Neural progenitor cell (in vitro differentiated cells): ENCODE measurements at places on chromosomes 13 and 19. TPM values are rescaled to one million over a fixed set of nuclear protein-coding genes. Genes with fewer than 3 reads are reported as not detected.

GRCh38 chr13:99220199-99220935 lies 19.7 kb downstream of the UBAC2 start:
- no peak for DNase-seq

DNA sequence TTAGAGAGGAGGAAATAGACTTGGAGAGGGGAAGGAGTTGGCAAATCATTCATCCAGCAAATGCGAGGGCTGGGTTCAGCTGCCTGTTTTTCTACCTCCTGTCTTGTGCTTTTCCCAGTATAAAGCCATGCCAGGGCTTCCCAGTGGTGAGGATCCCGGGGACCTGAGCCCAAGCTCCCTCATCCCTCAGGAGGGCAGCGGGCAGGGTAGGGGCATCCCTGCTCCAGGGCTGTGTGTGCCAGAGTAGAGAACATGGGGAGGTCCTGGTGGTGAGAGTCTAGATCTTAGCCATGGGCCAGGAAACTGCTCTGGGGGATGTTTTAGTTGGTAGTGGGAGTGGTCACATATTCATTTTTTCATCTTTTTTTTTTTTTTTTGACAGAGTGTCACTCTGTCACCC lies 43.6 kb downstream of the GPR12 start:
- no peak for DNase-seq

GRCh38 chr13:112973577-112973951 lies 4.5 kb downstream of the MCF2L start:
- no peak for DNase-seq

DNA sequence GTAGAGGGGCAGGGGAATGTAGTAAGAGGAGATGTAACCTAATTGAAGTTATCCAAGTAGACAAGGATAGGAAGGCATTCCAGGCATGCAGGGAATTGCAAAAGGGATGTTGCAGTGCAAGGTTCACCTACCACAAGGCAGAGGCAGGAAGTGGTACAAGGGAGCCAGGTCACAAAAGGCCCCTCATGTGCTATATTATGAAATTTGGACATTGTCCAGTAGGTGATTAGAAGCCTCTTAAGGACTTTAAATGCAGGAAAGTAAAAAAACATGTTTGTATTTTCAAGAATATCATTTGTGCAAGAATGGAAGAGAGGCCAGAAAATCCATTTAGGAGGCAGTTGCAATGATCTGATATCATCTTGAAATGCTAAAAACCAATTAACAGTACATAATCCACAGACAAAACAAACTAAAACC lies 111.4 kb downstream of the FRY start:
- peak; percentile 50 for DNase-seq

CD22 gene
- 0.62 TPM in 1 of 2 replicates, not detected in the other for total RNA-seq

SLC17A7 gene
- total RNA-seq = 1.4 TPM in 2 replicates

GRCh38 chr13:114038900-114039299 lies 65.0 kb upstream of the C13orf46 start:
- no peak for DNase-seq

DNA sequence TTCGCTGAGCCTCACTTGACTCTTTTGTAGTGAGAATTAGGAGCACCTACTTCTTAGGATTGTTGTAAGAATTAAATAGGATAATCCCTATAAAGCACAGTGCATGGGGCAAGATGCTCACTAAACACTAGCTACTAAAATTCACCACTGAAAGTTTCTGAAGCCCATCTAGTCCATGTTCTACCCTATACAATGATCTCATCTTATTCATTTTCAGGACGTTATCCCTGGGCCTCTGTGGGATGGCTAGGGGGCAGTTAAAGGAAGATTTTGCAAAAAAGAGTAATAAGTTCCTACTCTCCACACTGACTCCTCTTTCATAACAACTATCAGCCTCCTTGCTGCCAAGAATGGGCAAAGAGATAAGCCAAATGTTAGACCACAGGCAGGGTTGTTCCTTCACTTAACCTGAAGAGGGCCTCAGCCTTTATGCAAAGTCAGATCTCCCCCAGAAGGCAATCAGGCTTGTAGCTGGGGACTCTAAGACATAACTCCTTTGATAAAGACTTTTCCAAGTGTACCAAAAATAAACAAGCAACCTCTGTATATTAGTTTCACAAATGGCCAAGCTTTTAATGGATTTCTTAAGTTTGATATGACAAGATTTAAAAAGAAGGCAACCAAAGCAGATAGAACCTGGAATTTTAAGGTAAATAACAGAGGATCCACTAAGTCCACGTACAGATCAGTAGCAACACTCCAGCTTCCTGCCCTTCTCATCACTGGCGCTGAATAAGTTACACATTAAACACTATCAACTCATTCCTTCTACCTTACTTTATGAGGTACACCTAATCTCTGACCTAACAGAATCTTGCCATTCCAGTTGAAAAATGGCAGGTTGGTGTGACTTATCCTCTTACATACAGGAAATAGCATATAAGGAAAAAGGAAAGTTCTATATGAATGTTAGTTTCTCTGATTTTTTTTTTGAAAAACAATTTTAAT lies 44.4 kb downstream of the ELF1 start:
- peak; percentile 66 for DNase-seq

- peak; percentile 41 for DNase-seq
Measured at GRCh38 chr19:7395360-7396066, 46.8 kb downstream of the ARHGEF18 start.

- no peak for DNase-seq
Measured at GRCh38 chr19:56383826-56384605, 9.3 kb downstream of the ZNF582 start.

GRCh38 chr13:25922376-25922775 lies 129.4 kb downstream of the SHISA2 start:
- DNase-seq = no peak

- DNase-seq = no peak
Measured at GRCh38 chr13:43441899-43442499, 344.8 kb downstream of the ENOX1 start.

SLC46A3 gene
- total RNA-seq = 0.06 TPM in 1 of 2 replicates, not detected in the other

GPALPP1 gene
- total RNA-seq = 47.5 and 70.7 TPM in 2 replicates

CCDC169 gene
- 5.0 and 6.3 TPM in 2 replicates for total RNA-seq

PRDX2 gene
- total RNA-seq = 463 and 727 TPM in 2 replicates

DNA sequence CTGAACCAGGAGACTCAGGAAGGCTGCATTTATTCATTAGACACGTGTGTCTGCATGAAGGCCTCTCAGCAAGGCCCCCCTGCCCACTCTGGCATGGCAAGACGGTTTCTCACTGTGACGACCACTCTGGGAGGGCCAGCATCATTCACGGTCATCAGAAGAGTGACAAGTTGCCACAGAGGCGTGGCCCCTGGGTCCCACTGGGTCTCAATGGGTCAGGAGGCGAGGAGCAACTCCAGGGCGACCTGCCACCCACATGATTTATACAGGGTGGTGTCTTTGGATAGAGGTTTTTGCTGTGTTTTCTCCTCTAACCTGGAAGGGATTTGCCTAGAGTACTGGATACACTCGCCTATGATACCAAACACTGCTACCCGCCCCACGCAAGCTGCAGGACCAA lies 60.7 kb downstream of the KLF2 start:
- no peak for DNase-seq

DNA sequence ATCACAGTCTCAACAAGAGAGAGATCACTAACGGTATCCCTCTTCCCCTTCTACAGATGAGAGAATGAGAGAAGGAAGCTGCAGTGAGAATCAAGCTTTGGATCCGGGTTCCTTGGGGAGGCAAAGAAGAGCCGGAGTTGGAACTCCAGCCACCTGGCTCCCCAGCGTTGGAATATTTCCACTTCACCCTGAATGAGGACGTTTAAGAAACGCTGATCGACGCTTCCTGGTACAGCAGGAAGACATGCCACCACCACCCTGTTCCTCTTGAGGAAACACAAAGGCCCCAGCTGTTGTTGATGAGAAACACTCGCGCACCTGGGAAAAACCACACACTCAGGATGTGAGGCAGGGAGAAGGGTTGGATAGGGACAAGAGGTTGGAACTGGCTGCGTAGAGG lies 11.3 kb upstream of the CACNG8 start:
- no peak for DNase-seq

DNA sequence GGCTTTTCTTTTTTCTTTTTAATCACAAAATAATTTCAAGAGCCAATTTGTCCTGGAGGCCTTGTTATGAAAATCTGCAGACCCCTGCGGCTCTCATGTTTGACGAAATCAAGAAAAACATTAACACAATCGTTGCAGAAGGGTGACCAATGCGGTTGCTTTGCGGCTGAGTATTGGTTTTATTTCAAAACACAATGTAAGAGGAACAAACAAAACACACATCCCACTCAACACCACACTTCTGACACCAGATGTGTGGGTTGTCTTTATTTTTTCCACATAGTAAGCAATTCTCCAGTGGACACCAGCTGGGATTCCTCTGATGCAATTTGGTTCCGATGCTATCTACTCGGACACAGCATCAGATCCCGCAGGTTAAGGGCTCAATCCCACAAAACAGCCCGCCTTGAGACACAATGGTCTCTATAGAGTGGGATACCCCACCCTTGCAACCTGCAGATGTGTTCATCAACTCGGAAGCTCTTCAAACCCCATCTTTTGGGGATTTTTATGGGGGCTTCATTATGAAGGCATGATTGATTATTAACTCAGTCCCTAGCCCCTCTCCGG lies 21.9 kb upstream of the CCDC124 start:
- DNase-seq = no peak

- DNase-seq = no peak
Measured at GRCh38 chr19:19538785-19539166, 711 bp downstream of the CILP2 start.

DNA sequence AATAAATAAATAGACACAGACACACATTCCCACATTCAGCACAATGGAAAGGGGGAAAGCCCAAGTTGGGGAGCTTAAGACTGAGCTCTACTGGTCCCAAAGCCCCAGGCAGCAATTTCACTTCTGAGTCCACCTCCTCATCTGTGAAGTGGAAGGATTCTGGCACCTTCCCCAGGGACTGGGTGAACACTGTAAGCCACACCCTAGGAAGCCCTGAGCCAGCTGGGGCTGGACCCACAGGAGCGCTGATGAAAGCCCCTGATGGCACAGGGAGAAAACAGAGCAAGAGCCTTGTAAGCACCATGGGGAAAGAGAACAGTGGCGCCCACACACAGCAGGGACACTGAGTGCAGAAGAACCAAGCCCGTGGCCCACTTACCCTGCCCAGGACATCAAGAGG lies 37.8 kb downstream of the EPS15L1 start:
- no peak for DNase-seq

DNA sequence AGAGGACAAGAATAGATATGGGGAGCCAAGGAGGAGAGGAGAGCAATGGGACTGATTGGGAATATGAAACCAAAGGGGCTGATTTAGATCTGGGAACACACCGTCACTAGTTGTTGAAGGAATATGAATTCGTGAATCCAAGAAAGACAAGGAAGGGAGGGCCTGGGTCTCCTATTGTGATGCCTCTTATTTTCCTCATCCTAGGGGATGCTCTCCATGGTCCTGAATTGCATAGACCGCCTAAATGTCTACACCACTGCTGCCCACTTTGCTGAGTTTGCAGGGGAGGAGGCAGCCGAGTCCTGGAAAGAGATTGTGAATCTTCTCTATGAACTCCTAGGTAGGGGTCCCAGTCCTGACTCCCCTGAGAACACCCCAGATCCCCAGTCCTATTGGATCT lies 21.5 kb downstream of the RYR1 start:
- peak; percentile 83 for DNase-seq

DNA sequence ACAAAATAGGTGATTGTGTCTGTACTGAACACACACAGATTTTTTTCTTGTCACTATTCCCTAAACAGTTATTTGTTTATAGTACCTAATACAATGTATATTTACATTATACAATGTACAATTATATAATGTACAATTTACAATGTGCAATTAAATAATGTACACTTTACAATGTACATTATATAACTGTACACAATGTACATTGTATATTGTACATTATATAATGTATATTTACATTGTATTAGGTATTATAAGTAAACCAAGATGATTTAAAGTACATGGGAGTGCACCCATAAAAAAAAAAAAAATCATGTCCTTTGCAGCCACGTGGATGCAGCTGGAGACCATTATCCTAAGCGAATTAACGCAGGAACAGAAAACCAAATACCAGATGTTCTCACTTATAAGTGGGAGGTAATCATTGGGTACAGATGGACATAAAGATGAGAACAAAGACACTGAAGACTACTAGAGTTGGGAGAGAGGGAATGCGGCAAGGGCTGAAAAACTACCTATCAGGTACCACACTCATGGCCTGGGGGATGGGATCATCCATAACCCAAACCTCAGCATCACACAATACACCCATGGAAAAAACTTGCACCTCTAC lies 68.1 kb downstream of the ABCC4 start:
- no peak for DNase-seq

- no peak for DNase-seq
Measured at GRCh38 chr19:37990362-37990761, 83.4 kb downstream of the SIPA1L3 start.

- DNase-seq = no peak
Measured at GRCh38 chr13:113342820-113343691, 20.9 kb downstream of the GRTP1 start.

- DNase-seq = no peak
Measured at GRCh38 chr19:18635831-18636182, 1.0 kb upstream of the KLHL26 start.

PLIN5 gene
- total RNA-seq = 1.2 and 5.1 TPM in 2 replicates

DNA sequence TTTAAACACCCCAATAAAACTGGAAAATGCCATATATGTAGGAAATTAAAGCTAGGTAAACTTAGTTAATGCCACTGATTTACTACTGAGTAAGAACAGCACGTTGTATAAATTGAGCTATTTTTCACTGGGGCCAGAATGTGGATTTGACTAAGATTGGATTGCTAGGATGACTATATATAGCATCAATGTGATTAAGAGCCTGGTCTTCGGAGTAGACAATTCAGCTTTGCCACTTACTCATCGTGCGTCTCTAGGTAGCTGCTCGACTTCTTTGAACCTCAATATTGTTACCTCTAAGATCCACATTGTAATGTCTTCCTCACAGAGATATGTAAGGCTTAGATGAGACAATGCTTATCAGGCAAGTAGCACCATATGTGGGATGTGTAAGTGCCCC lies 462.5 kb downstream of the KLF12 start:
- DNase-seq = no peak

DNA sequence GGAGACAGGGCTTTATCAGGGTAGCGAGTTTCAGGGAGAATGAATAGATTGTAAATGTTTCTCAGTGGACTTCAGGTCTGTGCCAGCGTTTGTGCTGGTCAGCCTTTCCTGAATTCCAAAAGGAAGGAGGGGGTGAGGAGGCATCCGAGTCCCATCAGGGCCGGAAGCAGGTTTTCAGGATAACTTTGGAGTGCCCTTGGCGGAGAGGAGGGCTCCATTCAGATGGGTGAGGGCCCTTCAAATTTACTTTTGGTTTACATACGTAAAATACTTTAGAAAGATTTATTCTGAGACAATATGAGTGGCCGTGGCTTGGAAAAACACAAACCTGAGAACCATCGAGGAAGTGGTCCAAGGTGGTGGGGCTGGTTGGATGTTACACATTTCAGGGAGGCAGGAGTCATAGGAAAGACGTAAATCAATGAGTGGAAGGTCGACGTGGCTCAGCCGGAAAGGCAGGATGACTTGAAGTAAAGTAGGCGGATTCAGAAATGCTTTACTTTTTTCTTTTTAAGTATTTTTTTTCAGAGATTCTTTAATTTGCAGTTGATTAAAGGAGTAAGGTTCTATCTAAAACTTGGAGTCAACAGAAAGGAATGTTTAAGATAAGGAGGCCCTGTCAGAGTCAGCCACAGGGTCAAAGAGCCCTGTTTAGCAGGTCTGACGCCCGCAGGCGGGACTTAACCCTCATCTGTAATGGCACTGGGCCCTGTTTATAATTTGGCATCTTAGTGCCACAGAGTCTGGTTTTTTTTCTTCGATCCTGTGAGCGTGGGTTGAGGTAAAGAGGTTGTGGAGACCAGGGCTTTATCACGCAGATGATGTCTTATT lies 32.8 kb downstream of the ATP11A start:
- no peak for DNase-seq

NEK3 gene
- total RNA-seq = 24.9 and 38.4 TPM in 2 replicates

ZNF880 gene
- total RNA-seq = 26.3 and 56.1 TPM in 2 replicates
